ENCODE measurements at places on chromosomes 1 and 21.
A peak's percentile ranks its signal among the peaks of the same experiment; 100 is the strongest.

DNA sequence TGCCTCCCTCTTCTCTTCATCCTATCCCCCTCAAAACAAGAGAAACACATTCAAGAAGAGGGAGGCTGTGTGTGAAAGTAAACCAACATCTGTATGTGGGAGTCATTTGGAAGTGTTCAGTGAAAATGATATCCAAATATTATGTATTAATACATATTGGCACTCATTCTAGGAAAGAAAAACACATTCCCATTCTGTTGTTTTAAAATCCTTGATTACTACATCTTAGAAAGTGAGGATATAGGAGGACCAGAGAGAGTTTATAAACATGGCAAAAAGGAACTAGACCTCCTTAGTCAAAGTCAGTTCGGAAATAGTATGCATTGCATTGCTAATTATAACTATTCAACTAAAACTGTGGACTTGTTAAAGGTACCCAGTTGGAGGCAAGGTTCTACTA, 786.6 kb downstream of the ADGRL2 start:
- no peak for DNase-seq

- DNase-seq = no peak
Observed at GRCh38 chr1:48767975-48768510, 8.6 kb downstream of the BEND5 start.

DNA sequence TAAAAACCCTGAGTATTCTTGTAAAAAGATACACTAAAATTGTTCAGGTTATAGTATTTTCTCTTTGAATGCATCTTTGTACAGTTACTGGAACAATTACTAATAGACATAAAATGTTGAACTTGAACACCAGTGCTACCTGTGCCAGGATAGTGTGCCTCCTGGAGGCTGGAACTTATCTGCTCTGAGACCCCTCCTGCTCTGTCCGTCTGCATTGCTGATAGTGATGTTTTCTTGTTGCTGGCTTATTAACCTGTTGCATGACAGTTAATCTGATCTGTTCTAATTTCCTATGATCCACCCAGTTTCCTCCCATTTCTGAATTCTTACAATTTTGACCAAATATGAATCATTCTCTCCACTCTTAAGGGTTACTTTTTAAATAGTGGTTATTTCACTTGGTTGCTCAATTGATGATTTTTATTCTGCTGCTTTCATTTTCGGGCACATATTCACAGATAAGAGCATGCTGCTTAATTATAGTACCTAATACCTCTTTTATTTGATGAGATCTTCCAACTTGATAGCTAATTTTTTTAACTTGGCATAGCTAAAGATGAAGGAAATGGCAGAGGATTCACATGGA, 101.4 kb downstream of the CC2D1B start:
- no peak for DNase-seq

- DNase-seq = no peak
Observed at GRCh38 chr1:98393719-98394118, 267.8 kb upstream of the SNX7 start.

DNA sequence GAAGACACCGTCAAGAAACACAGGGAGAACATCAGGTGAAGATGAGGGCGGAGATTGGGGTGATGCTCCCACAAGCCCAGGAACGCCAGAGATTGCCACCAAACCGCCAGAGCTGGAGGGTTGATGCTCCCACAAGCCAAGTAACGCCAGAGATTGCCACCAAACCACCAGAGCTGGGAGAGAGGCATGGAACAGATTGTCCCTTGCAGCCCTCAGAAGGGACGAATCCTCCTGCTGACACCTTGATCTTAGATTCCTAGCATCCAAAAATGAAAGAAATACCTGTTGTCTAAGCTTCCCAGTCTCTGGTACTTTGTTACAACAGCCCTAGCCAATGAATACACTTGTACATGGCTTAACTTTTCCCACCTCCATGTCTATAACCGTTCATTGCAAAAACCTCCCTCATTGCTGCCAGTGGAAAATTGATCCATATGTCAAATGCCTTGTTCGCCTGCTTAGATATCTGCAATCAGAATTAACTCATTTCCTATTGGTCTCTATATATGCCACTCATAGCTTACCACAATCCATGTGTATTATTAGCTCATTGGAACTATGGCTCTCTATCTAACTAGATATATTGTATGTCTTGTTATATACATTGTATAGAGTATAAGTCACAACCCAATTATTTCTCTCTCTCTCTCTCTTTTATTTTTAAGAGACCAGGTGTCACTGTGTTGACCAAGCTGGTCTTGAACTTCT, 127.4 kb downstream of the ADSS2 start:
- no peak for DNase-seq

- no peak for DNase-seq
Observed at GRCh38 chr1:199292896-199293295, 654.1 kb downstream of the PTPRC start.

GRCh38 chr1:225877580-225877979, 4.6 kb downstream of the TMEM63A start:
- DNase-seq = no peak

DNA sequence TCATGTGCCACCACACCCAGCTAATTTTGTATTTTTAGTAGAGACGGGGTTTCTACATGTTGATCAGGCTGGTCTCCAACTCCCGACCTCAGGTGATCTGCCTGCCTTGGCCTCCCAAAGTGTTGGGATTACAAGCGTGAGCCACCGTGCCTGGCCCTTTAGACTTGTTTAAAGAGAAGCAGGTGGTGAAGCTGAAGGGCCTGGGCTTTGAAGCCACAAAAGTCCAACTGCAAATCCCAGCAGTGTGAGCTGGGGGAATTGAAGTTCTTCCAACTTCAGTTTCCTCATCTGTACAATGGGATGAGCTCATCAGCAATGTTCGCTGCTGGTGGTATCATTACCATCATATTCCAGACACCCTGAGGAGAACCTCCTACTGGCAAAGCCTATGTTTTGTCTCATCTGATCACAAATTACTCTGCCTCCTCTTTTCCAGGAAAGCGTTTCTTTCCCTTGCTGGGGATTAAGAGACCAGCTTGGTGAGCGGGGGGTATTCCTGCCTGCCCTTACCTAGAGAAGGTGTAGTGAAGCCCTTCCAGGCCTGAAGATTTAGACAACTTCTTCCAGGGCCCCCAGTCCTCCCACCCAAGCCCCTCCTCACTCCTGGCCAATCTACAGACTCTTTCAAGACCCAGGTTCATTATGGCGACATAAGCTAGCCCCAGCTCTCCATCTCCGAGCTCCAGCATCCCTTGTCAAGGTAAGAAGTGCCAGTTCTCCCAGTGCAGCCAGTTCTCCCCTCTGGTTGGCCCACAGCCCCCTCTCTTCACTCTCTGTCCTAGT, 2.4 kb upstream of the SHISA4 start:
- no peak for DNase-seq

DNA sequence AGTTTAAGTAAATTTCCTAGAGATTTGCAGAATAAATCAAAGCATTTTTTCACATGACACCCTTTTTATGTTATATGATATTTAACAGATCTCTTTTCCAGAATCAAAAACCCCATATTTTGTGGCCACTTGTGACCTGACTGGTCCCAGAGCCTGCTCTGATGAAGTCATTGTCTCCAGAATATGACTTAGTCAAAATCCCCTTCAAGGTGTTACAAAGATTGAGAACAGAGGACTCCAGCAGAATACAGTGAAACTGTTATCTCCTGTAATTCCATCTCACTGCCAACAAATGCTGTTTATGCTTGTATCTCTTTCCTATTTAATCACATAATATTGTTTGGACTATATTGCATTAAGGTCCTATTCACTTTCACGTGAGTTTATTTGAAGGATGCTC, 25.6 kb downstream of the RGS1 start:
- DNase-seq = no peak

DNA sequence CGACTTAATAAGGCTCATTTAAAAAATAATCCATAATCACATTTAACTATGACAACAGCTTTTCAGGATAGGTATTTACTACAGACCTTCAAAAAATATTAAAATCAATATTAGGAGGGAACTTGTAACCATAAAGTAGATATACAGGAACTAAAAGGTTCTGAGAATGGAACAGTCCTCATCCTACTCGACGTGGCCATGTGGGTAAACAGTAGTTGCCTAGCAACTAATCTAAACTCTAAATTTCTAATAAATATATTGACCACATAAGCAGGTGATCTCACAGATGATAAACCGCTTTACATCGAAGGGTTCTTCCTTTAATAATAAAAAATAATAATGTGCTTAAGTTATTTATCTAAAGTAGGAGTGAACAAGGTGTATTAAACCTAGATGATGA, 7.9 kb downstream of the AKT3 start:
- no peak for DNase-seq

- DNase-seq = peak; percentile 66
Observed at GRCh38 chr1:112718691-112719418, 3.7 kb upstream of the PPM1J start.

DNA sequence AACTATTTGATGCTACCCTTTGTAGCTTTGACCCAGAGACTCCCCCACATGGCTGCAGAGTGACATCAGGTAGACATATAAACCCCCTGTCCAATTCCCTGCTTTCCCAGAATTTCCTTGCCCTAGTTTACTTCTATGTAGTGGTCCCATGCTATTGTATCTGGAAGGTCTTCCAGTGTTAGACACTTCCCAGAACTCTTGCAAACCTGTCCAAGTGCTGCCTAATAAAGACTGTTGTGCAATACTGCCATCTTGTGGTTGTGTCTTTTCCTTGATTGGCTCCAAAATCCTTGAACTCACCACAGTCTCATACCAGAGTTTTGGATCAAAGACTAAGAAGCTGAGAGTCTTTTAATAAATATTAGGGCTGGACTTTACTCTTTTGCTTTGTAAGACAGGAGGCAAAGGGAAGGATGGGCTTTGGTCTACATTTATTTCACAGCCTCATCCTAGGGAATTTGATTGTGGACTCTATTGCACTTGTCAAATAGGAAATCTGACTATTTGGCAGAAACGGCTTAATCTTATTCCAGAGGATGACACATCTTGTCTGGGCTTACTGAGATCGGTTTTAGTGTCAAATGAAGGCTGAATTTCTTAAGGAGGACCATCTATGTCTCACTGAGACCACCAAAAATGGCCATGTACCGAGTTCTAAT, 169.9 kb downstream of the LRRC7 start:
- DNase-seq = peak; percentile 17

DNA sequence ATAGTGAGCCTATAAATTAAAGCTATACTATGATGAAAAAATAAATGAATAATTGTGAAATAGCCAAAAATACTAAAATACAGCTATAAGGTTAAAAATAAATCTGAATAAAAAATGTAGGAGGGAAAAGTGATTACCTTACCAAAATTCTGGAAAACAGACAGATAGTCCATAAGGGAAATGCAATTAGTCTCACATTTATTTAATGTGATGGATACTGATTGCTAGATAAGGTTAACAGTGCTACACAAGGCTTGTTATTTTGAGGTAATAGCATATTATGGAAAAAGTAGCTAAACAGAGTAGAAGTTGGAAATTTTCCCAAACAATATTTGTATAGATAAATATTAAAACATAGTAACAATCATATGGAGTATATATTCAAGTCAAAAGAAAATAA, 413.0 kb downstream of the NEGR1 start:
- no peak for DNase-seq

GRCh38 chr1:179141592-179142251, 59.9 kb downstream of the TOR3A start:
- peak; percentile 65 for DNase-seq

GRCh38 chr1:27368869-27369582, 2.3 kb upstream of the MAP3K6 start:
- no peak for DNase-seq

DNA sequence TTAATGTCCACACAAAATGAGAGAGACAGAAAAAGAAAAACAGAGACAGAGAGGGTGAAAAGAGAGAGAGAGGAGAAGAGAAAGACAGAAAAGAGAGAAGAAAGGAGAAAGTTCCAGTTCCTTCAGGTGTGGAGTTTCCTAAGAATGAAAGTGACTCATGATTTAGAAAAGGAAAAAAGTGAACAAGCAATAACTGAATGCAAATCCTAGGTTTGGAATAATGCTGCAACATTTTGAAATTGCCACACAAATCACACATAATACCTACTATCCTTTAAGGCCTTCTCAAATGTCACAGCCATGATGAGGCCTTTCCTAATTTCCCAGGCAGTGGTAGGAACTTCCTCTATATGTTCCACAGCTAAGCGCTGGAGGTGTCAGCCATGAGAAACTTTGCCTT, 31.5 kb upstream of the XPR1 start:
- DNase-seq = no peak

DNA sequence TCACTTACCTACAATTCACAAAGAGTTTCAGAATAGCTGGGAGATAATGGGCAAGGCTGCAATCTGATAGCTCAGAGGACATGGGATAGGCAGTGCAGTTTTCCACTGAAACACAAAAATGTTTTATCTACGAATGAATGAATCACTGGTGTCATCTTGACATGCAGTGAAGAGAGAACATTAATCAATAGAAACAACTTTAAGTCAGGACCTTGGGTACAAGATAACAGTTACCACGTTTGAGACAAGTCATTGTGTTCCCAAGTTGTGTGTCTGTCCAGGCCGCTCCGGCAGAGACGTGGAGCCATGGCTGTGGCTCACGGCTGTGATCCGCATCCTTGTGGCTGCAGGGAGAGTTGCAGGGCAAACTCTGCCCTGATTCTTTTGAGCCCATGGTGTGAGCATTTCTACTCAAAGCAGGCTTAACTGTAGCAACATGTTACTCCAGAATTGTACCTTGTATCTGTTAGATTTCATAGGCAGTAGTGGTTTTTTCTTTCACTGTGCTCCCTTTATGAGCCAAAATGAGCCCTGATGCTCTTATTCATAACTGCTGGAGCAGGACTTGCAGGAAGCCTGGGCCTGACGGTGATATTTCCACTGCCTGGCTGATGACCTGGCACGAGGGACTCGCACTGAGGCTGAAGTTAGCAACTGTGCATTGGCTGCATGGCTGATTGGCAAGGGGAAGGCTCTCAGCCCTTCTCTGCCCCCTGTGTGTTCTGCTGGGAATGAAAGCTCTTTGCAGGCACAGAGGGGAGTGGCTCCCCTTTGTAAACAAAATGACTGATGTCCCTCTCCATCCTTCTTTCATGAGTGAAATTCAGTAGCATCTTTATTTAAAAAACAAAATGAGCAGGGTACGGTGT, 465.2 kb downstream of the AJAP1 start:
- DNase-seq = no peak

DNA sequence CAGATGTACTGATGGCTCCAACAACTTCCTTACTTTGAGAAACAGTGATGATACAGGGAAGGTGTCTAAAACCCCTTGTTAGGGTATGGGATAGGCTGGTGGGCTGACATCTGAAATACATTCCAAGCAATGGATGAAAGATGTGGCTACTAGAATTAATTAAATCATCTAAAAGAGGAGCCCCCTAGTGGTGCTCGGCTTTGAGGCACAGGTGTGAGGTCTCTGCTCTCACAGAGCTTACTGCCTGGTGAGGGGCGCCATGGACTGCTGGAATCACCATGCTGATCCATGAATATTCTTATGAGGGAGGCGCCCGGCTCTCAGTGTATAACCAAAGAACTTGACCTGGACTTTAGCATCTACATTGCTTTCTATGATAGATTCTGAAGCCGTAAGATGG, 48.5 kb downstream of the GNG4 start:
- peak; percentile 10 for DNase-seq

GRCh38 chr1:86285796-86286195, 110.3 kb downstream of the ODF2L start:
- DNase-seq = no peak
